ENCODE measurements at places on chromosomes 6 and 20.

DNA sequence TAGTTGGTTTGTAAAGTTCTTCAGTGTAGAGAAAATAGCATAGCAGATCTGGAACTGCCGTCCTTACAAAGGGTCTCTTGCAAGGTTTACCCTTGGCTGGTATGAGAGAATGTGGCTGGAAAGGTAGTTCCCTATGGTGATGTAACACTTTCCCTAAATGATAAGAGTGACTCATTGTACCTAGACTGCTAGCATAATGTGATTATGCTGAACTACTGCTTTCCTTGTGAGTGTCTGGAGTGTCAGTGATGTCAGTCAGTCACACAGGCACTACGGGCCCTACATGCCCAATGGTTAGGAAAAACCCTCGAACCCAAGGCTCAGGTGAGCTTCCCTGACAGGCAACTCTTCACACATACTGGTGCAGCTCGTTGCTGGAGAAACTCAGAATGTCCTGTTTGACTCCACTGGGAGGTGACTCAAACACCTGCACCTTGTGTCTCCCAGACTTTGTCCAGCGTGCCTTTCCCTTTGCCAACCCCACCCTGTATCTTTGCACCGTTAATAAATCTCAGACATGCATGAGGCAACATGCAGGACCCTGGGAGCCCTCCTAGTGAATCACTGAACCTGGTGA is 28.4 kb upstream of the LY86 start:
- DNase-seq, result no peak

DNA sequence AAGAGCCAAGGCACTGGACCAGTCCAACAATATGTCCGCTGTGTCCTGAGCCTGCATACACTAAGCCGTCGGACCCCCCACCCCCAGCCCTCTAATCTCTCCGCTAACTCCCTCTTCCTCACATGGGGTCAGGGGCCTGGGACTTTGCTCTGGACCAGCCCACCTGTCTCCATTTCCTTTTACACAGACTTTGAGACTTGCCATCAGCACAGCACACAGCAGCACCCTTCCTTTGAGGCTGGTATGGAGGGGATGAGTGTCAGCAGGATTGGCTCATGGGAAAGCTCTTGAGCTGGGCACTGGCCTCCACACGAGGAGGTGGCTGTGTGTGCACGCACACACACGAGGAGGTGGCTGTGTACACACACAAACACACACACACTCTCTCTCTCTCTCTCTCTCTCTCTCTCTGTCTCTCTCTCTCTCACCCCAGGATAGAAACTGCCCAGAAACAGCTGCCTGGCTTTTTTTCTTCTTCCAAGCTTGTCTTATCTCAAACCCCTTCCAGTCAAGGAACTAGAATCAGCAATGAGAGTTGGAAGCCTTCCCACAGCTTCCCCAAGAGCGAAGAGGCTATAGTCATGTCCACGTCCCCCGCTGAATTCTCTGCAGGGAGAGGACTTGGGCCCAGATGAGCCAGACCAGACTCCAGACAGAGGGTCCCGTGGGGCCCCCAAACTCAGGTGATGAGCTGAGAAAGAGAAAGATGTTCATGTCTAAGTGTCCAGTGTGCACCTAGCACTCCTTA is 18.6 kb downstream of the SLC9A8 start:
- DNase-seq, result no peak

GRCh38 chr6:142879527-142879926 is 65.4 kb downstream of the HIVEP2 start:
- DNase-seq, result no peak

- no peak for DNase-seq
Measured at GRCh38 chr6:151073146-151073545, 166.6 kb upstream of the AKAP12 start.

GRCh38 chr20:63977739-63978276 is 1.6 kb downstream of the SAMD10 start:
- DNase-seq, result peak; percentile 97

DNA sequence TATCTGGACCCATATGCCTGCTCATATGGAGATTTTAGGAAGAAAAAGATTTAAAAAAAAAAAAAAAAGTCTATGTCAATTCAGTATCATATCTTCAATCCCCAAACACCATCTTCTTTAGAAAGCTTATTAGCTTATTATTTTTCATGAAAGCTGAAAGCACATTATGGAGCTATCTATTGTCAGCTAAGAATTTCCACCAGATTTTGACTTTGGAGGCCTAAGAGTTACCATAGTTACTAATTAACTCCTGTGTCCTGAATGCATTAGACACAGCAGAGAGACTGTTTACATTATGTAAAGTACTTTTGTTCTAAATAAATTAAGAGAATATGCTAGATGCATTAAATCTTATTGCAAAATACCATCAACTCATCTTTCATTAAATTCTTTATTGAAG is 255.5 kb upstream of the NRSN1 start:
- no peak for DNase-seq

Data from H54 (cell line).